Activated CD4-positive, alpha-beta T cell treated with anti-CD3 and anti-CD28 coated beads, Interleukin-2, amount 50 U/mL, for 24 hours (primary cell): ENCODE measurements at places on chromosomes 7 and 10.

DNA sequence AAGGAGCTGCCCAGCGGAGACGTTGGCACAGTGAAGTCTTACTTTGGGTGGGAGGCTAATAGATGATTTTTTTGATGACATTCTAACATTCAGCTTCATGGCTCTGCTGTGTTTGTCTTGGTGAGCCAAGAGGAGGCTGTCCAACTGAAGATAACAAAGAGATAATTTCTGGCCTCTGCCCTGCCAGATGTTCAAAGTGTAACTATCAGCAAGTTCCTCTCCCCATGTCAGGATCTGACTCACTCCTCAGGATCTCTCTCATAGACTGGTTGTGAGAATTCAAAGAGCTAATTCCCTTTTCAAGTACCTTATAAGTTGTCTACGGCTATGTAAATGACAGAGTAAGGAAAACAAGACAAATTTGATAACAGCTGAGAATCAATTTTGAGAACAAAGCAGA, 1340.9 kb downstream of the XPNPEP1 start:
- DNase-seq = no peak

GRCh38 chr7:22581099-22581498, 81.1 kb upstream of the STEAP1B start:
- no peak for DNase-seq

GRCh38 chr10:6384031-6384430, 181.3 kb downstream of the PFKFB3 start:
- no peak for DNase-seq

DNA sequence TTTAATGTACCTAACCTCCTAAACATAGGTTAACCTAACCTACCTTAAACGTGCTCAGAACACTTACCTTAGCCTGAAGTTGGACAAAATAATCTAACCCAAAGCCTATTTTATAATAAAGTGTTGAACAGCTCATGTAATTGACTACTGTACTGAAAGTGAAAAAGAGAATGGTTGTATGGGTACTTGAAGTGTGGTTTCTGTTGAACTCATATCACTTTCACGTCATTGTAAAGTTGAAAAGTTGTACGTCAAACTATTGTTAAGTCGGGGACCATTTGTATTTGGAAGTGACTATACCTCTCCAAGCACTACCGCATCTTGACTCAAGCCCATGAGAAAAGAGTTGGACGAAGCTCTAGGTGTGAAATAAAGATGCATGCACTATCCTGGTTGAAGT, 37.9 kb upstream of the ASAH2 start:
- DNase-seq = no peak

DNA sequence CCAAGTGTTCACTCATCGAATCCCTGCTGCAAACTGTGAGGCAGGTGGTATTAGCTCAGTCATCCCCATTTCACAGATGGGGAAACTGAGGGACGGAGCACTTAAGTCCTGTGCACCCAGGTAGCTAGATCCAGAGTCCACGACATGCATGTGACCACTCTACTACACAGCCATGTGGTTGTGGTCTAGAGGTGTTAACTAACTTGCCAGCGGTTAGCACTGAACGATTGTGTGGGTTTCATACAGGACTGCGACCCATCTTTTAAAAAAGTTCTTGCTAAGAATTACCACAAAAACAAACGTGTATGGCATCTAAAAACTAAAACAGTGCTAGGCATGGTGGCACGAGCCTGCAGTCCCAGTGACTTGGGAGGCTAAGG, 16.1 kb upstream of the ABCC2 start:
- DNase-seq = no peak

DNA sequence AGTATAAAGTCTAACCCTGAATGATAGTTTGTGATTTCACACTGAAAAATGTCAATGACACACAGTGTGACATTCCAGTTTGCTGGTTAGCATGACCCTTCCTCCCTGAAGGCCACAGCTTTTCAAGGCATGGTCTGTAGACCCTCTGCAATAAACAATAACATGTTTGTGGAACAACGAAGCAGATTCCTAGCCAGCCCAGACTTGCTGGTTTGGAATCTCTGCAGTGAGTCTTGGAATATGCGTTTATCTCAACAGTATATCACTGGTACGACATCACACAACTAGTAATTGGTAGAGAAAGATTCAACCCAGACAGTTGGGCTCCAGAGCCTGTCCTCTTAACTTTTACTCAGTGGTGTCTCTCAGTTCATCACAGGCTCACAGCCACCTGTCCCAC, 23.7 kb upstream of the DUSP5 start:
- DNase-seq = no peak

DNA sequence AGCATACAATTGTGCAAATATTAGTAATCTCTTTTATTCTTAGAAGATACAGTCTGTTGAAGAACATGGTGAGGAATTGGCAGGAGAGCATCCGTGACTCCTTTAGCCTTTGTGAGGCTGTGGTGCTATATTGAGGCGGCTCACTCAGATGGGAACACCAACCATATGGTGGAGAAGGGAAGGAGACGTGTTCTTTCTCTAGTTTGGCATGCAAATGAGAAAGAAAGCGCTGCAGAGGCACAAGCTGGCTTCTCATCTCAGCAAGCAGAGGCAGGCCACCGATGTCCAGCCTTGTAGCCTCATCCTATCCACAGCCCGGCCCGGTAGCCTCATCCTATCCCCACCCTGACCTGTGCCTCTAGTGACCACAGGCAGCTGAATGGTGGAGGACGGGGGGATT, 288.3 kb downstream of the CAMK1D start:
- no peak for DNase-seq

GRCh38 chr7:112185005-112185834, 21.0 kb downstream of the DOCK4 start:
- DNase-seq = no peak

DNA sequence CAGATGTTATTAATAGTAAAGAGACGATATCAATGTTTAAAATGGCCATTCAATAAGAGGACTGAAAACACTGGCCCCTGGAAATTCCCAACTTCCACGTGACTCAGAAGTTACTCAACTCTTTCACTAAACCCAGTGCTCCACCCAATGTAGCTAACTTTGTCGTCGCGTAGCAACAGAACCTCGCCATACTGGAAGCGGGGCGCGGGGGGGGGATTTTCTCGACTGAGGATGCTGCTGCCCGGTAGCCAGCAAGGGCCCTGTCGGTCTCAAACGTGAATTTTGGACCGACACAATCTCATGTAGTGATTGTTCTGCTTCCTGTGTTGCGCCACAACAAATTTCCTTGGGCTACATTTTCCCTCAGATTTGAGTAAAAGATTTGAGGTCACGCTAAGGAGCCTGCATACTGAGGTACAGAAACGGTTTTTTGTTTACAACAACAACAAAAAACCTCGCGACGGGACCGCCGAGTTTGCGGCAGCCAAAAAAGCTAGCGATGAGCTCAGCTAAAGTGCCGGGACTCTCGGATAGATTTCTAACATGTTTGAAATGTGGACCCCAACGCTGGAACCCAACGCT, 977 bp upstream of the SFR1 start:
- peak; percentile 86 for DNase-seq

GRCh38 chr10:70255329-70256299, 22.4 kb upstream of the PPA1 start:
- no peak for DNase-seq

- DNase-seq = no peak
Measured at GRCh38 chr10:76138286-76138685, 706.9 kb downstream of the LRMDA start.

- no peak for DNase-seq
Measured at GRCh38 chr7:118839515-118839914, 615.0 kb downstream of the ANKRD7 start.

DNA sequence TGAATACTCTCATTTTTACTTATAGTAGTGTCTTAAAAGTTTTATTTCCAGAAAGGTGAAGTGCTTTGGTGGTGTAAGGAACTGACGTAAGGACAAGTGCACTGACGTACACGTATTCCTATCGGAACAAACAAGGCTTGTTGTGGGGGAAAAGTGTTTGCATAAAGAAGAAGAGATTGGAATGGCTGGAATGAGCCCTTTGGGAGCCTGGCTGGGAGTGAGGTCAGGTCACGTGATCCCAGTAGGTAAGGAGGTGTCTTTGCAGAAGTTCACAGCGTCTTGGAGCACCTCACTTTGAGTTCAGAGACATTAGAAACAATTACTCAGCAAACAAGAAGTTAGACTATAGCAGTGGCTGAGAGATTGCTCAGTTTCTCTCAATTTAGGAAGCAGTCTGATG, 104.2 kb downstream of the CCDC3 start:
- DNase-seq = no peak

DNA sequence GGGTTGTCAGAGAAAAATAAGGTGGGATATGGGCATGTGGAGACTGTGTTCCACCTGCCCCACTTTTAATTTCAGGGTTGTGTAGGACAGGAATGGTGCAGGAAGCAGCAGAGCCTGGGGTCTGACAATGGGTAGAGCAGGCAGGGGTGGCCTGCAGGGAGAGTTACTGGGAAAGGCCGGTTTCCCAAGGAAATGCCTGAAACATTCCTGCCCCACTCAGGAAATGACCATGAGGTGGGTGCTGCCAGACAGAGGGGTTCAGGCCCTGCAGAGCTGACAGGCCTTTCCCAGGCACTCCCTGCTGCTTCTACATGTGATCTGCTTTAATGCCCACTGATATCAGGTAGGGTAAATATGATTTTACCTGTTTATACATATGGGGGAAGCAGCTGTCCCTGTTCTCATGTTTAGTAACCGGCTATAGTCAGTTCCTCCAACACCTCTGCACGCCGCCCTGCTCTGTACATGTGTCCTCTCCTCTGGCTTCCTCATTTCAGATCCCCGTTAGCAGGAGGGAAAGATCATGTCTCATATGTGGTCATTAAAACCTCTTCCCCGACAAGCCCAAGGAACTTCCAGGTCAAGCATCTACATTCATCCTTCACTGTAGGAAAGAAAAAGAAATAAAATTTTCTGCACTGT, 118.6 kb upstream of the PRSS58 start:
- no peak for DNase-seq

DNA sequence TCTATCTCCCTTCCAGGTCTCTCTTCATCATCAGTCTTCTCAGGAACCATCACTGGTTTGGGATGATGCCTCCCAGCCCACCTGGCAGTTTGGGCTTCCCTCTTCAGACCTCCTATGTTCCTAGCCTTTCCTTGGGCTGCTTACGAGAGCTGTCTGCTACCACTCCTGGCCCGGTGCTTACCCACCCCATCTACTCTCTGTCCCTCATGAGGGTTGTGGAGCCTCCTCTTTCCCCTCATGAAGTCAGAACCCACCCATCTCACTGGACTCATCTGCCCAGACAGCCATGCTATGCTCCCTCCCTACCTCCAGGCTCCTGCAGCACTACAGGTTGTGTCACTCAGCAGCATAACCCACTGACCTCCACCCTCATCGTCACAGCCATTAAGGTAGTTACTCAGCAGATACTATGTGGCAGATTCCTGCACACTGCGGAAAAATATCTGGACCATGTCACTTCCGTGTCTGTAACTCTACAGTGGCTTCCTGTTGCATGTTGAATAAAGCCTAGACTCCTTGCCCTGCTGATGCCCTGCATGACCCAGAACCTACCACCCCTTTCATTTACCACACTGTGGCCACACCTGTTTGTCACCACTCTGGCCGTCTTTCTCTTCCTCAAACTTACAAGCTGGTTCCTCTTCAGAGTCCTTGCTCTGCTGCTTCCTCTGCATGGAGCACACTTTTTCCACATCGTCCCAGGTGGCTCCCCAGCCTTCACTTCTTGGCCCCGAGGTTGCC, 2.0 kb downstream of the DBNL start:
- no peak for DNase-seq

DNA sequence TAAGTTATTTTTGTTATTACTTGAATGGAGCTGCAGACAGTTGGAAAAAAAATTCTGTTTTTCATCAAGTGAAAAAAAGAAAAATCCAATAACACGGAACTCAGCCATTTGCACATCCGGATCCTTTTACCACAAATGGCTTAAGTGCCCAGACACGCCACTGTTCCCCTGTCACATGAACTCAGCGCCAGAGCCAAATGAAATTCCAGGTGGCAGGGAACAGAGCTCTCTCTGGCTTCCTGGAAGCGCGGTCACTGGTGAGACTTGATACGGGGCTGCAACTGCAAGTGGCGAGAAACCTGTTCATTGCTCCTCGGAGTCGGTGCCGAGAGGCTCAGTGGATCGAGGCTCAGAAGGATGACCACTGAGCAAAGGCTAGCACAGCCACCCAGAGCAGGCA, 60.8 kb upstream of the NPTX2 start:
- no peak for DNase-seq

DNA sequence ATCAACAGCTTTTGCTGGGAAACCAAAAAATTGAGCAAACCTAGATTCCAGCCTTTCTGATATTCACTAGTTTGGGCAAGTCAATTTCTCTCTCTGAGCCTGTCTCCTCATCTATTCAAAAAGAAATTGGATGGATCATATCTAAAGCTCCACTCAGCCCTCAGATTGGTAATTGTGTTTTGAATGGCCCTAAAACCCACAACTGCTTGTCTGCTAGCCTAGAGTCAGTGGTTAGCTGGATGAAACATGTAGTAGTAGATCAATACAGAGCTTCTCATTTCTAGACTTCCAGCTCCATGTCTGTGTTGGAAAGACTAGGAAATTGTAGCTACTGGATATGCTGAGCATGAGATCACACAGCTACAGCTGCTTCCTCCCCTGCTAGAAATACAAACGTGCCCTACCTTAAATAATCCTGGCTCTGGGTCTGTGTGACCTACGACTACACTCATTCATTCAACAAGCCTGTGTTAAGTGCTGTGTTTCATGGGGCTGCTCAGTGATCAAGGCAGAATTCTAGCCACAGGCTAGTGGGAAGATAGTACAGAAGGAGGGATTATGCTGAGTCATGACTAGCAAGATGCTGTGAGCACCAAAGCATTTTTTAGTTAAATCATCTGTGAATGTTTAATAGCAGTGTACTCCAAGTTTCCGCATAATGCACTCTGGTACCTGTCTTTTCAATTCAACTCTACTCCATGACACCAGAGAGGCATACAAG, 15.7 kb downstream of the DNTT start:
- no peak for DNase-seq

- DNase-seq = no peak
Measured at GRCh38 chr10:127279334-127279774, 83.0 kb upstream of the INSYN2A start.

DNA sequence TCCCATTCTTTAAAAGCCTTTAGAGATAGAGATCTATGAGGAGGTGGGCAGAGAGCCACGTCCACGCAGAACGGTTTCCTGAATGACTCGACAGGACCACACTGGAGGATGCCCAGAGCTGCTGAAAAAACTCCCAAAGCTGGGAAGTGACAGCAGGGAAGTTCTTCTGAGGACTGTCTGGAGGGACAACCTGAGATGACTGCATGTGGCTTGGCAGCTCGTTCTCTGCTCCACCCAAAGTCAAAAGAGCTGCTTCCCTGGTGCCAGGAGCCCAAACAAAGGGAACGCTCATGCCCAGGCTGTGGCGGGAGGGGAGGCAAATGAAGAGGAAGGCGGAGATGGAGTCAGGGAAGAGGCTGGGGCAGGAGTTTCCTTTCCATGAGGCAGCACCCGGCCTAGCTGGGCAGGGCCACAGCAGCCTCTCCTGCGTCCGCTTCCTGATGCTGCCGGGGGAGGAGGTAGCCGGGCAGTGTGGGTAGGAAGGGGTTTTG, 95.4 kb downstream of the CCDC3 start:
- no peak for DNase-seq
